NCI-H226 (cell line): ENCODE measurements at places on chromosomes 7 and 10.
A peak's percentile ranks its signal among the peaks of the same experiment; 100 is the strongest.

DNA sequence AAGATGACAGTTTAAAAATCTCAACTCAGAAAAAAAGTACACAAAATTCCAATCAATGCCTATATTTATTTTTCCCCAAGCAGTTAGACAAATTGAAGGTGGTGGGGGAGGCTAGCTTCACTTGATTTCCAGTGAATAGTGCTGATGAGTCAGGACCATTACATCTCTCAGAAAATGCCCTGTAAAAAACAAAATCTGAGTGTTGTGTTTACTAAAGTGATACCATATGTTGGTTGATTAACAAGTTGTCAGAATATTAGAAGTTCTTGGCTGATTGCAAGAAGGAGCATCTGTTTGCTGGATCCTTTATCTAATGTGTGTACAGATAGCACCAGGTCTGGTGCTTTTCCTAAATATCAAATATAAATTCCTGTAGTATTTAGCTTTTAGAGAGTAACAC lies 31.3 kb upstream of the KIAA1217 start:
- no peak for DNase-seq

GRCh38 chr7:74525881-74526280 lies 72.2 kb downstream of the GTF2IRD1 start:
- DNase-seq, result no peak

GRCh38 chr10:77105761-77106221 lies 531.8 kb downstream of the KCNMA1 start:
- DNase-seq, result no peak

GRCh38 chr7:80736371-80737125 lies 98.1 kb downstream of the CD36 start:
- peak; percentile 48 for DNase-seq

DNA sequence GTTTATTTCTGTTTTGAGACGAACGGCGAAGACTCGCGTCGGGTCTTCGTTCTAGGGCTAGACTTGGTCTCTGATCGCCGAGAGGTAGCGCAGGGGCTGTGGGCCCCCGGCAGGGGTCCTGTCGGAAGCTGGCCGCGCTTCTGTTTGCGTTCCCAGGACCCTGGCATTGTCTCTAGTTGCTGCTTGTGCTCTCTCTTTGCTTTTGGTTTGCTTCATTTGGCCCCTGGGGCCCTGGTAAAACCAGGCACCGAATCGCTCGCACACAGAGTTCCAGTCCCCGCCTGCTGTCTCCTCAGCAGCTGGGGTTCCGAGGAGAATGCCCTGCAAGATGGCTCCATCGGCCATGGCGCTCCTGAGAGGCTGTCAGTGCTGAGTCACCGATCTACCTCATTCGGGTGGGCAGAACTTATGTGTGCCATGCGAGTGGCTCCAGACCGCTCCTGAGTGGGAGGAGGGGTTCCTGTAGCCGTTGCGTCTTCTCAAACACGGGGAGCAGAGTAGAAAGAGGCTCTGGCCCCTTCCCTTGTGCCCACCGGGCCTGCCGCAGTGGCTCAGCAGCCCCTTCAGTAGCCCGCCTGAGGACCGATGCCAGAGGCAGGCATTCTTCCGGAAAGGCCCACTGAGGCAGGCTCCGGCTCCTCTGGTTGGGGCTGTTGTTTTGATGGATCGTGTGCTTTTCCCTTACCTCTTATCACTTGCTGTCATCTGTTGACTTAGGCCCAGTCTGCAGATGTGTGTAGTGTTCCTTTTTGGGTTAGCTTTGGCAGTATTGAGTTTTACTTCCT lies 826 bp downstream of the CHPF2 start:
- peak; percentile 72 for DNase-seq

- no peak for DNase-seq
Observed at GRCh38 chr7:114426382-114426781, 11.8 kb downstream of the FOXP2 start.

DNA sequence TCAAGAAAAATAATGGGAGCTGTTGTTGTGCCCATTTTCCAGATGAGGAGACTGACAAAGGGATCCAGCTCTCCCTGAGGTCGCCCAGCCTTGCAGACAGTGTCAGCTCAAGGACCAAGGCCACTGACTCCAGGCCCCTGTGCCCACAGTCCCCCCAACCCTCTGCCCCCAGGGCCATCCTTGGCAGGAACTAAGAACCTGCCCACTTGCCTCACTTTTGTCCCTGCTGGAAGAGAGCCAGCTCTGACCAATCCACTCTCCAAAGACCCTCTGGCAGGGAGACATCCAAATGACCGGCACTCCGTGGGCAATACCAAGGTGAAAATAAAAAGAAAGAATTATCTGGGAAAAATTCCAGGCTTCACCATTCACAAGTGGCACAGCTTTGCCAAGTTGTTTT lies 101.3 kb downstream of the TCERG1L start:
- no peak for DNase-seq

GRCh38 chr10:110810625-110811024 lies 61.1 kb upstream of the PDCD4 start:
- no peak for DNase-seq

GRCh38 chr10:124035928-124036558 lies 57.4 kb downstream of the CHST15 start:
- DNase-seq, result no peak

GRCh38 chr7:82740246-82740848 lies 296.8 kb upstream of the CACNA2D1 start:
- DNase-seq, result peak; percentile 46

GRCh38 chr7:150811-151221 lies 41.6 kb upstream of the FAM20C start:
- DNase-seq, result no peak

- peak; percentile 54 for DNase-seq
Observed at GRCh38 chr10:90167174-90168064, 466.0 kb downstream of the KIF20B start.

GRCh38 chr7:106283501-106283830 lies 1.3 kb downstream of the NAMPT start:
- no peak for DNase-seq

- no peak for DNase-seq
Observed at GRCh38 chr10:5559642-5560141, 34.9 kb downstream of the CALML3 start.

DNA sequence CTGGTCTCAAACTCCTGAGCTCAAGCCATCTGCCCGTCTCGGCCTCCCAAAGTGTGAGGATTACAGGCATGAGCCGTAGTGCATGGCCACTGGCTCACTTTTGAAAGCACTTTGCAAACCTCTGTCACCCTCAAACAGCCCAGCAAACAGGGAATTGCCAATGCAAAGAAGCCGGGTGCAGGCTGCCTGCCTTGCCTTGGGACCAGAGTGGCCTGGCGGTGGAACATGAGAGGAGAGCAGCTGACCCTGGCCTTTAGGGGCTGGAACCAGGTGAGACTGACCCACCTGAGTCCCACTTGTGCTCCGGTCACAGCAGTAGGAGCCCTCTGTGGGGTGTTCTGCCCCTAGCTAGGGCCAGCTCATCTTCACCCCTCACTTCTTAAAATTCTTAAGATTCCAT lies 237.1 kb upstream of the GALNT17 start:
- DNase-seq, result no peak

- DNase-seq, result no peak
Observed at GRCh38 chr10:100614429-100615095, 78.8 kb downstream of the HIF1AN start.

GRCh38 chr10:110918269-110918642 lies 724 bp downstream of the BBIP1 start:
- peak; percentile 97 for DNase-seq

- no peak for DNase-seq
Observed at GRCh38 chr7:127838816-127839415, 186.9 kb downstream of the SND1 start.
